ENCODE measurements at places on chromosomes 2 and 18.

DNA sequence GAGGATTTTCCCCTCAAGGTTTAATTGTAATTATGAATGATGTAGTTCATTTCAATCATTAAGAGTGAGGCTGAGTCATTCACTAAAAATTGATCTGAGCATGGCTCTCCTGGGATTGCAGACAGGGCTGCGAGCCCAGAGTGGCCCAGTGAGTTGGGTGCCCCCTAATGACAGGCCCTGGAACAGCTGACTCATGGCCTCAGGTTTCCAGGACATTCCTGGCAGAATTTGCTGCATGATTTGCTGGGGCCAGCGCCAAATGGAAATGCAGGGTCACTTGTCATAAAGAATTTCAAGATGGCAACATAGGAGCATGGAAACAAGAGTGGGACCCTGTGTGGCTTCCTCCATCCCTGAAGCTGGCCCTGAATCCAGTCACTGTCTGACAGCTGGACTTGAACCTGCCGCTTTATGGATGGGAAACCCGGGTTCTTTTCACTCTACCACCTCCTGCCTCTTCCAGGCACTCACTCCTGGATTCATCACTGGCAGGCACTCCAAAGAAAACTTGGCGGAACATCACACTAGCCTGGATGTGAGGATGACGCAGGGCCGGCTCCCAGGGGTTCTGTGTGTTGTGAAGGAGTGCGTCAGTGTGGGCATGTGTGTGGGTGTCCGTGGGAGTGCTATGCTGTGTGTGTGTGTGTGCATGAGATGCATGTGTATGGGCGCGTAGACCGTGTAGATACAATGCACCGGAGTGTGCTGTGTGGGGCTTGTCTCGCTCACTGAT is 15.2 kb downstream of the OTOF start:
- DNase-seq: peak; percentile 35

- DNase-seq: no peak
Measured at GRCh38 chr2:26020231-26020640, 13.6 kb upstream of the RAB10 start.

GRCh38 chr2:229169751-229170150 is 101.3 kb downstream of the PID1 start:
- peak; percentile 2 for DNase-seq

GRCh38 chr2:109349503-109350465 is 220.8 kb downstream of the SH3RF3 start:
- no peak for DNase-seq

- DNase-seq: no peak
Measured at GRCh38 chr18:60873708-60874107, 459.5 kb upstream of the CDH20 start.

DNA sequence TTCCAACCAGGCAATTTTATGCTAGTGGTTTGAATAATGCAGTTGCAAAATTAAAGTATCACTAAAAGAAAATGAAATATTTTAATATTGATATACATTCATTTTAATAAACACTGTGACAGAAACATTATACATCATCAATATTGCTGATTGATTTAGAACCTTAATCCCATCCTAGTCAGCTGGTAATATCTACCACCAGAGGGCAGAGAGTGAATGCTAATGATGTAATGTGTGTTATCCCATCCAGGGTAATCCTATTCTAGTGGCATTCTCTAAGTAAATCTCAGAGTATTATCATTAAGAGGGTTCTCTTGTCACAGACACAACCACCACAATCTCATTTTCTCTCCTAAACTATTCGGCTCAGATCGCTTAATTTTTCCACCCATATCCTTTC is 477.4 kb downstream of the CPS1 start:
- peak; percentile 16 for DNase-seq

DNA sequence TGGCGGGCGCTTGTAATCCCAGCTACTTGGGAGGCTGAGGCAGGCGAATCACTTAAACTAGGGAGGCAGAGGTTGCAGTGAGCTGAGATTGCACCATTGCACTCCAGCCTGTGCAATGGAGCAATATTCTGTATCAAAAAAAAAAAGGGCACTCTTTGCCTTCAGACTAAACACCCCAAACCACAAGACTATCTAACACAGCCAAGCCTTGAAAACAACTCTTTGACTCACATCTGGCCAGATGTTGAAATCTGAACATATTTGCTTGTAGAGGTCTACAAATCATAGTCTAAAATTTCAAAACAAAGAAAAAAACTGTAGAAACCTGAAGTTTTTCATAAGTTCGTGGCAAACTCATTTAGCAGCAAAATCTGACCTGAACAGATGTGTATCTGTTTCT is 94.9 kb downstream of the FAM161A start:
- no peak for DNase-seq

GRCh38 chr2:162014751-162015150 is 59.3 kb downstream of the DPP4 start:
- no peak for DNase-seq

DNA sequence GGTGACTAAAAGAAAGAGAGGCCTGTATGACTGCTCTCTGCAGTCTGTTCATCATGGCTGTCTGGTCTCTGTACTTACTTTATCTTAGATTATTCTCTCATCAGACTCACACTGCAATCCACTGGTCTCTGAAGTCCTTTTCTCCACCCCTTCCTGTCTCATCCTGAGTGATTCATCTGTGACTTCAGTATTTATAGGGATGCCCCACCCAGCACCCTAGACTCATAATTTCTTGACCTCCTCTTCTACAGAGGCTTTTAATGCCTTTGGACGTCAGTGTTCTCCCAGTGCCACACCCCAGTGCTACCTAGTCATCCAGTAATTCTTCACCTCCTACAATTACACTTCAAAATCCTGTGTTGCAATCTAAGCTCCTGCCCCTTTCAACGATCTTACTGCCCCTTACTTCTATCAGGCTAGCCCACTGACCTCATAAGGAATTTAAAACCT is 14.9 kb upstream of the ITPRID2 start:
- DNase-seq: no peak

- no peak for DNase-seq
Measured at GRCh38 chr2:143493339-143493738, 364.1 kb downstream of the ARHGAP15 start.

- DNase-seq: no peak
Measured at GRCh38 chr2:172279813-172280212, 147.6 kb upstream of the ITGA6 start.

DNA sequence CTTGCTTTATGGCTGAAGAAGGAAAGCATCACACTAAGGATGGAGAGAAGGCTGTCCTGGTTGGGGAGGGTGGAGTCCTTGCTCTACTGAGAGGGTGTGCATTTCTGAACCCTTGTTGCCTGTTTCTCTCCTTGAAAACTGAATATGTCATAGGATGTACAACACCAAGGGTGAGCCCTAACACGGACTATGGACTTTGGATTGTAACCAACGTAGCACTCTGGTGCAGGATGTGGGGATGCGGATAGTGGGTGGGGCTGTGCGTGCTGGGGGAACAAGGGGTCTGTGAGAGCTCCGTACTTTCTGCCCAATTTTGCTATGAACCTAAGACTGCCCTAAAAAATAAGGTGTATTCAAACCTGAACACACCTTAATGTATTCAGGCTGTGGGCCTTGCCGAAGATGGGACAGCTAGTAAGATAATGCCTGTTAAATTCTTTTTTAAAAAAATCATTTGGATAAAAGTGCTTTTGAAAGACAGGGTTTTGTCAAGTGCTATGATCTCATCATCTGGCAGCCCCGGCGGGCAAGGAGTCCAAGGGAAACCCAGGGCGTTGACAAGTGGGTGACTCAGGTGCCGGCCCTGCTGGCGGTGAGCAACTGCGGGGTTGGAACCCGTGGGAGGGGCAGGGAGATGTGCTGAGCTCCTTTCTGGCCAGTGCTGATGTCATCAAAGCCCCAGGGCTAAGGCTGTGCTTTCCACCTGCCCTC is 54.0 kb downstream of the GATA6 start:
- DNase-seq: peak; percentile 47
